ENCODE measurements at places on chromosomes 11 and 22.

DNA sequence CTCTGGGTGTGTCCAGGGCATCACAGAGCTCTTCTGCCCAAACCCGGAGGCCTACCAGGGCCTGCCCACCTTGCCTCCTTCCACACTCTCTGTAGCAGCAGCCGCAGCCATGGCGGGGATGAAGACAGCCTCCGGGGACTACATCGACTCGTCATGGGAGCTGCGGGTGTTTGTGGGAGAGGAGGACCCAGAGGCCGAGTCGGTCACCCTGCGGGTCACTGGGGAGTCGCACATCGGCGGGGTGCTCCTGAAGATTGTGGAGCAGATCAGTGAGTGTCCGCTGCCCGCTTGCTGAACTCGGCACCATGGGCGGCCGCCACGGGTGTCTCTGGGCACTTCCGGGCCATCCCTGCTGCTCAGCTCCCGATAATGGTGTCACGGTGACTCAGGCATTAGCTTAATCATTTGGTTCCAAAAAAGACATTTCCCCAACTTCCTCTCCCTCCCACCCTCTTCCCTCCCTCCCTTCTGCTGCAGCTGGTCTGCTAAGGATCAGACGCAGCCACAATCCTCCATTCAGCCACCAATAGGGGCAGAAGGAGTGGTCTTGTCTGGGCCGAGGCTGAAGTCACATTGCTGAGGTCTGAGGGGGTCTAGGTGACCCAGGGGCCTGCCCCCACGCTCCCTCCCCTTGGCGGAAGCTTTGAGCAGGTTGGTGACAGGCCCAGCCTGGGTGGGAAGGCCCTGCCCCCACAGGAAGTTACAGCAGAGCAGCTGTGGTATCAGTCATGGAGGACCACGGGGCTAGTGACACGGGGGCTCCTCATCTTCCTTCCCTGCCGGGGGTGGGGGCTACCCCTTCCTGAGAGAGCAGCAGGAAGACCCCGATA, 950 bp downstream of the FERMT3 start:
- no peak for DNase-seq

GRCh38 chr11:69337211-69337721, 43.3 kb downstream of the MYEOV start:
- DNase-seq: no peak

- DNase-seq: no peak
Measured at GRCh38 chr11:14059491-14059890, 97.0 kb downstream of the SPON1 start.

- no peak for DNase-seq
Measured at GRCh38 chr11:35919244-35919643, 24.6 kb upstream of the LDLRAD3 start.

DNA sequence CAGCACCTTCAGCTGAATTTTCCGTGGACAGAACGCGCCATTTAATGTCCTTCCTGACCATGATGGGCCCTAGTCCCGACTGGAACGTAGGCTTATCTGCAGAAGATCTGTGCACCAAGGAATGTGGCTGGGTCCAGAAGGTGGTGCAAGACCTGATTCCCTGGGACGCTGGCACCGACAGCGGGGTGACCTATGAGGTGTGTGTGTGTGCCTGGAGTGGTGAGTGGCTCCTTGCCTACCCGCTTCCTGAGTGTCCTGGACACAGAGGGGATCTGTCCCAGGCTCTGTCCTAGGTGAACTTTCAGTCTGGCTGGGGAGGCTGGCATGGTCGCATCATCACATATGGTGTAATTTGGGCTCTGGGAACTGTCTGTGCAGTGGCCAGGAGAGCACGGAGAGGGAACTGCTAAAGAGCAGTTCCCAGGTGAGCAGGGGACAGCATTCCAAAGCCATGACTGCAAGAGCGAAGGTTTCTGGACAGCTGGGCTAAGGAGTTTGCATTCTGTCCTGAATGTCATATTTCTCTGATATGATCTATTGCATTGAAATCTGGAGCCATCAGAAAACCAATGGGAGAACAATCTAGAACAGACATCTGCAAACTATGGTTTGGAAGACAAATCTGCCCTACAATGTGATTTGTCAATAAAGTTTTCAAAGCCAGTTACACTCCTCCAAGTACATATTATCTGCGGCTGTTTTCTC, 104.3 kb downstream of the RRAS2 start:
- DNase-seq: no peak

DNA sequence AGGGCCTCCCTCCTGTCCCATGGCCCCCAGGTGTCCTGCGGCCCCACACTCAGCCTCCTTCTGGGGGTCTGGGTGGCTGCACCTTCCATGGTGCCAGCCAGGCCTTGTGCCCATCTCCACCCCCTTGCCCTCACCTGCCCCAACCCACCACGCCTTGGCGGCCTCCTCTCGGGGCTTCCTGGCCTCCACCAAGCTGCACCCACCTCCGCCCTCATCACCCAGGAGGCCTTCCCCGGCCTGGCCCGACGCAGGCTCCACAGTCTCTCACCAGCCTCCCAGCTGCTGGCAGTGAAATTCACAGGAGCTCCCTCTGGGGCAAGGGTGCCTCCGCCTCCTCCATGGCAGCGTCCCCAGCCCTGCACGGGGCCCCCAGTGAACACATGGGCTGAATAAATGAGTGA, 35.9 kb upstream of the WNT7B start:
- DNase-seq: no peak

DNA sequence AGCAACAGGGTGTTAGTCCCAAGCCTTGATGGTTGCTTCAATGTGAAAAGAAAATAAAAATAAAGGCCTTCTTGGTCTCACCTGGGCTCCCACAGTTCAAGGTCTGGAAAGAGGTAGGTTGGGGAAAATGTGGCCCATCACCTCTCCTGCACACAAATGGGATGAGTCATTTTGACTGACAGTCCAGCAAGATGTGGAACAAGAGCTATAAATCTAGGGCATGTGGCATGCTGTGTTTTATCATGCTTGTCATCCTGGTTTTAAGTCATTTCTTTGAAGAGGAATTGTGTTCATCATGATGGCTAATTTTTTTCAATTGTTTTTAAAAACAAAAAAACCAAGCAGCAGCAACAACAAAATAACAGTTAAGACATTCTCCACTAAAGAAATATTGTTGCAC, 503.7 kb downstream of the NTM start:
- DNase-seq: no peak

- peak; percentile 13 for DNase-seq
Measured at GRCh38 chr11:64713016-64713707, 9.8 kb downstream of the NRXN2 start.

- DNase-seq: peak; percentile 26
Measured at GRCh38 chr11:110134110-110134509, 40.9 kb downstream of the ZC3H12C start.

GRCh38 chr11:111302298-111302697, 4.0 kb downstream of the POU2AF3 start:
- no peak for DNase-seq

DNA sequence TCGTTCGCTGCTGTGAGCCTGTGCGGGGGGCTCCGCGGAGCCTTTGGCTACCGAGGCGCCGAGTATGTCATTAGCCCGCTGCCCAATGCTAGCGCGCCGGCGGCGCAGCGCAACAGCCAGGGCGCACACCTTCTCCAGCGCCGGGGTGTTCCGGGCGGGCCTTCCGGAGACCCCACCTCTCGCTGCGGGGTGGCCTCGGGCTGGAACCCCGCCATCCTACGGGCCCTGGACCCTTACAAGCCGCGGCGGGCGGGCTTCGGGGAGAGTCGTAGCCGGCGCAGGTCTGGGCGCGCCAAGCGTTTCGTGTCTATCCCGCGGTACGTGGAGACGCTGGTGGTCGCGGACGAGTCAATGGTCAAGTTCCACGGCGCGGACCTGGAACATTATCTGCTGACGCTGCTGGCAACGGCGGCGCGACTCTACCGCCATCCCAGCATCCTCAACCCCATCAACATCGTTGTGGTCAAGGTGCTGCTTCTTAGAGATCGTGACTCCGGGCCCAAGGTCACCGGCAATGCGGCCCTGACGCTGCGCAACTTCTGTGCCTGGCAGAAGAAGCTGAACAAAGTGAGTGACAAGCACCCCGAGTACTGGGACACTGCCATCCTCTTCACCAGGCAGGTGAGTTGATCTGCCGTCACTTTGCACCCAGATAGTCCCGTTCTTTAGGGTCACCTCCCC, 1.0 kb downstream of the ADAMTS15 start:
- DNase-seq: no peak

GRCh38 chr11:134252346-134253187, 585 bp downstream of the THYN1 start:
- no peak for DNase-seq

DNA sequence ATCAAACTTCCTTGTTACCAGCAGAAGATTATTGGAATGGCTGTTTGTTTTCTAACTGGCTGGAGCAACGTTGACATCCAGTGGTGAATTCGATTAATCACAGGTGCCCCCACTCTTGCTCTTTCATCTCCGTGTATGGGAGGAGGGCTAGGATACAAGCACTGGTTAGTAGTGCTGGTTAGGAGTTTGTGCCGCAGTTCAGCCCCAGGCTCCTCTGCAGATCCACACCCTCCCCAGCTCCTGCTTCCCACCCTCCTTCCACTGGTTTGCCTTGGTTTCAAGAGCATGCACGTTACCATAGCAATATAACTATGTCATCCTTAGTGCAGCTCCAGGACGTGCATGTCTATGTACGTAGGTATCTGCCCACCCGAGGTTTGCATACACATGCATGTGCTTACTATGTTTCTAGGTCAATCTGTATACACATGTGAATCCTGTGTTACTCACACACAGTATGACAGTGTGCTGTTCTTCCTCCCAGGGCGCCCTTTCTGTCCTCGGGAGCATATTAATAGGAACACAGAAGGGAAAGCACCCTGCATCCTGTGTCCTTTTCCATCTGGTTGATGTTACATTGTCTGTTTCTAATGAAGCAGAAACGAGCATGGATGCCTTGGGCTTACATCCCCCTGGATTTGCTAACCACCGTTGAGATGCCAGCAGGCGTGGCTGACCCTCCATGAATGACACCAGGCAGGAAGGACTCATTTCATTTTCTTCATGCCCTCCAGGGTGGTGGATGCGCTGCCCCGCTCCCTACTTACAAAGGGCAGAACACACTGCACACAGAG, 539.3 kb downstream of the OPCML start:
- no peak for DNase-seq

DNA sequence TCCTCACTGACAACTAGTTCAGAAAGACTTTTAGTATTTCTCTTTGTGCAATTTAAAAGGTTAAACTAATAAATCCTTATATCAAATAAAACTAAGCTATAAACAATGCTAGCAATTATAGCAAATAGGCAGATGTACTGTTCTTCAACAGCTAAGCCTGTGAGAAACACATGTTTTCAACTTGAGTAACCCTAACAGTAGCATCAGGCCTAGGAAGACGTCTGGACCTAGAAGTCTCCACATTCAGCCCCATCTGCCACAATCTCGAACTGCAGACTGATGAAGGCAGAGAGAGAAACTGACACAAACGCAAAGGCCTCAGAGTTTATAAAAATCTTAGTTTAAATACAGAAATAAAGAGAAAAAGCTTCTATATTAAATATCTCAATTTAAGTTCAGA, 2.5 kb downstream of the ST13 start:
- DNase-seq: no peak

- DNase-seq: no peak
Measured at GRCh38 chr11:11776714-11777113, 65.1 kb upstream of the USP47 start.

GRCh38 chr11:116302756-116303155, 470.0 kb downstream of the BUD13 start:
- DNase-seq: no peak

- no peak for DNase-seq
Measured at GRCh38 chr11:25891960-25892359, 440.0 kb upstream of the ANO3 start.

GRCh38 chr11:127037001-127037400, 36.4 kb upstream of the KIRREL3 start:
- DNase-seq: no peak

GRCh38 chr22:22687638-22688500, 43.5 kb downstream of the GGTLC2 start:
- DNase-seq: no peak

DNA sequence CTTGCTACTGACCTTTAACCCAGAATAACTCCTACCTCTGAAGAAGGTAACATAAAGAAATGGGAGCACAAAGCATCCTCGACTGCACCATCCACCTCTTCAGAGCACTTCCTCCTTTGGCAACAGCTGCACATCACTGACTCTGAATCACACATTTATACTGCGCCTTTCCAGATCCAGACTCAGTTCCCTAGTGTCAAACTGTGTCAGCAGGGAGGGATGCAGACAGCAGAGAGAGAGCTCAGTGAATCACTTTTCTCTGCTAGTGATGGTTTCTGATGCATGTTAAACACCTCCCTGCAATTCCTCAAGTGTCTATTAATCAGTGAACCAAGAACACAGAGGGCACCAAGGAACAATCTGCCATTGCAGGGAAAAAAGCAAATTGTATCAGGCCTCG, 118.9 kb downstream of the PLEKHA7 start:
- DNase-seq: no peak

DNA sequence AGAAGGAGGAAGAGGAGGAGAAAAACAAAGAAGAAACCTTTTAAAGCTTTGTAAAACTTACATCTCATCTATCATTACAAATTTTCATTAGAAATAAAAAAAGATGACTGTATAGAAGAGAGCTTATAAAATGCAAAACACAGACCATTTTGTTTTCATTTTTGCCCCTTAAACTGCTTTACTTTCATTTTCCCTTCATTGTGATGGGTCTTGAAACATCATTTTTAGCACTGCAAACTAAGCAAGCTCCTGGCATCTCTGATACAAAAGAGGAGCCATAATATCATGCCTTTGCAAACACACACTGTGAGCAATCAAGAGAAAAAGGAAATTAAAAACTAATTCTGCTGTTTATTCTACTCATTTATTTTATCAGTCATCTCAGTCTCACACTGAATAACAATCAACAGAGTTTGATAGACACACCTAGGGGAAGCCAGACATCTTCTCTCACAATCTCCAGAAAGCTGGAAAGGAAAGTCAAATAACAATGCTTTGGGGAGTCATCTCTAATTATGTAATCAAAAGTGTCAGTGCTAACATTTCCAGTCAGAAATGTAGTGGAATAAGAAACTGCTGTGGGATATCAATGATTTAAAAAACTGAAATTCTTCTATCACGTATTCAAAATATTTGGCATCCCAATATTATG, 467.7 kb upstream of the FAT3 start:
- DNase-seq: no peak

DNA sequence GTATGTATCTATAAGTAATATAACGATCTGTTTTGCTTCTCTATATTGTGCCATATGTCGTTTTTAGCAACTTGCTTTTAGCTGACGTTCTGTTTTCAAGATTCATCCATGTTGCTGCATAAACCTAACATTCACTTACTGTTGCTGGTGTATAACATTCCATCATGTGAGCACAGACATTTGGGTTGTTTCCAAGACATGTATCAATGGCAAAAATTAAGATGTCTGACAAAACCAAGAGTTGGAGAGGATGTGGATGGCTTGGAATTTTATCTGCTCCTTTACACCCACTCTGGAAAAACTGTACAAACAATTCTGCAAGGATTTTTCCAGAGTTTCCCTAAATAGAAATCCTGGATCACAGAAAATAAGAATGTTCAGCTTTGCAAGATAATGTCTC, 40.9 kb downstream of the DGCR2 start:
- no peak for DNase-seq

GRCh38 chr11:119791047-119791446, 62.0 kb upstream of the NECTIN1 start:
- DNase-seq: no peak

- DNase-seq: no peak
Measured at GRCh38 chr22:27561286-27561904, 240.2 kb downstream of the MN1 start.
